Globus pallidus (tissue), 1 donor: ENCODE measurements at places on chromosomes 2 and 18.

DNA sequence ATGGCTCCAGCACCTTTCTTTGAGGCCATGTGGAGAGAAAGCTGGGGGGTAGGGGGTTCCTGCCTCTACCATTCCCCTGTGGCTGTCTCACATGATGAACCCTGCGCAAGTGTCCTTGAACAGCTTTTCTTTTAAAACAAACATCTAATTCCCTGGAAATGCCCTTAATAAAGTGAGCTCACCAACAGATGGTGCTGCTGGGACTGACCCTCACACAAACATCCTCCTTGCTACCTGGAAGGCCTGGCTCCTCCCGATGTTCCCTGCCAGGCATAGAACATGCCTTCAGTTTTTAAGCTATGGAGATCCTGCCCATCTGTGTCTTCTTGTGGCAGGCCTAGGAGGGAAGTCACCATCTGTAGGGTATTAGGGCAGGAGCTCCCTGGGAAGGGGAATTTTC, 60.7 kb upstream of the GATA6 start:
- no peak for DNase-seq

GRCh38 chr2:96120091-96120720, 3.8 kb upstream of the ADRA2B start:
- DNase-seq, result no peak

- no peak for DNase-seq
These were observed 83.5 kb downstream of the OSBPL6 start for GRCh38 chr2:178277741-178278197.

GRCh38 chr2:43194121-43194869, 32.1 kb downstream of the ZFP36L2 start:
- DNase-seq, result no peak

GRCh38 chr2:183292028-183292427, 167.8 kb downstream of the NUP35 start:
- no peak for DNase-seq

- DNase-seq, result no peak
These were observed 14.0 kb upstream of the YES1 start for GRCh38 chr18:825891-826585.

- DNase-seq, result no peak
These were observed 3.5 kb downstream of the SNTG2 start for GRCh38 chr2:953975-954686.

- no peak for DNase-seq
These were observed 199.7 kb downstream of the TPGS2 start for GRCh38 chr18:36629138-36629530.

DNA sequence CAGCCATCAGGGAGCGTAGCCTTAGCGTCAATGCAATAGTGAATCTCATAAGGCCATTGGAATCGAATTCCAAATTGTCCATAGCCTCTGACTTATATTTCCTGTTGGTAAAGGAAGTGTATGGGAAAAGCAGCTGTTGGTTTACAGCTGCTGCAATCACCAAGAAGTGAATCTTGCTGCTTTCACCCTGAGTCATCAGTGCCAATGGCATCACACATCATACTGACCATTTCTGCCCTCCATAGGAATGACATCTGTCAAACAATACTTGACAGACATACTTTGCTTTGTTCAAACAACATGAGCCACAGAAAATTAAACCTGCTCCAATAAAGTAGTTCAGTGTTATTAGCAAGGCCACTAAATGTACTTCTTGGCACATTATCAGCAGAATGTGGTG, 111.2 kb upstream of the KLHL29 start:
- no peak for DNase-seq

GRCh38 chr18:23648456-23648855, 14.3 kb downstream of the ANKRD29 start:
- DNase-seq, result no peak

- no peak for DNase-seq
These were observed 59.9 kb upstream of the CERS6 start for GRCh38 chr2:168396131-168396530.

DNA sequence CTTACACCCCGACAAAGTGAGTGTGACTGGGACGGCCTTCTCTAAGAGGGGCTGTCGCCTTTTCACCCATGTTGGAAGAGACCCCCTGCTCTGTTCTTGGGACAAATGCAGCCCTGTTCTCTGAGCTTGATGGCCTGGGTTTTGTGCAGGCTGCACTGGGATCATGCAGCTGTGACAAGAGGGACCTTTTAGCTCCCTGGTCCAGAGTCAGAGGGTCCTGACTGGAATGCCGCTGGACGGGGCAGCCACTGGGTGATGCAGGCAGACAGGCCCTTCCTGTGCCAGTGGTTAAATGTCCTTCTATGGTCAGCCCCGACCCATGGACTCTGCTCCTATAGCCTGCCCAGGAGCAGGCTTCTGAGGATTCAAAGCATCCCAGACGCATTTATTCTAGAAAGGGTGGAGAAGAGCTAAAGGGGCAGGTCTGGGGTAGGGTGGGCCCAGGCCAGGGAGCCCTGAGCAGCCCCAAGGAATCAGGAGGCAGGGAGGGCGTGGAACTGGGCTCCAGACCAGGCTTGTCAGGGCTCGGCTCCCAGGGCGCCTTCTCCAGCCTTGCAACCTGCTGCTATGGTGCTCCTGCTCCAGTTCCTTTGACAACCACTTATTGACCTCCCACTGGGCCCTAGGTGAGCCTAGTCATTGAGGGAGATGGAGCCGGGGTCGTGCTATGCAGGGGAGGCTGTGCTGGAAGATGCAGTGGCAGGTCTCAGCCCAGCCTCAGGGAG, 277.9 kb upstream of the HS6ST1 start:
- DNase-seq, result no peak

- DNase-seq, result no peak
These were observed 1.6 kb upstream of the MTA3 start for GRCh38 chr2:42566837-42567321.

- no peak for DNase-seq
These were observed 101.4 kb downstream of the PLA2R1 start for GRCh38 chr2:159961037-159961436.

- DNase-seq, result no peak
These were observed 81.0 kb downstream of the SPRED2 start for GRCh38 chr2:65351234-65351947.

GRCh38 chr2:104873689-104874054, 19.8 kb downstream of the POU3F3 start:
- no peak for DNase-seq

GRCh38 chr18:48470484-48471180, 61.4 kb upstream of the ZBTB7C start:
- DNase-seq, result no peak

DNA sequence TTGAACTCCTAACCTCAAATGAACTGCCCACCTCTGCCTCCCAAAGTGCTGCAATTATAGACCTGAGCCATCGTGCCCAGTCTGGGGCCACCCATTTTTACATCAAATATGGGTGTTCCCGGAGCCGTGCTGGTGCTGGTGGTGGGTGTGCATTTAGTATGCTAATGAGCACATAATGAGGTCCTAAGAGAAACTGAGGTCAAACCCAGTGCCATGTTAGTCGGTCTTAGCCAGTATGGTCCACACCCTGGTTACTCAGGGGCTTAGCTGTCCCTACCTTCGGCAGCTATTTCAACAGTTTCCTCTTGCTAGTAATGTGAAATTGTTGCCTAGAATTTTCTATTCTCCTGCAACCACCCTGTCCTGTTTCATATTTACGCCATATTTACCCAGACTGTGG, 38.4 kb upstream of the FZD5 start:
- no peak for DNase-seq

- DNase-seq, result no peak
These were observed 193.1 kb downstream of the L3MBTL4 start for GRCh38 chr18:6221602-6222014.

GRCh38 chr2:231429901-231430300, 34.4 kb downstream of the NCL start:
- DNase-seq, result no peak

DNA sequence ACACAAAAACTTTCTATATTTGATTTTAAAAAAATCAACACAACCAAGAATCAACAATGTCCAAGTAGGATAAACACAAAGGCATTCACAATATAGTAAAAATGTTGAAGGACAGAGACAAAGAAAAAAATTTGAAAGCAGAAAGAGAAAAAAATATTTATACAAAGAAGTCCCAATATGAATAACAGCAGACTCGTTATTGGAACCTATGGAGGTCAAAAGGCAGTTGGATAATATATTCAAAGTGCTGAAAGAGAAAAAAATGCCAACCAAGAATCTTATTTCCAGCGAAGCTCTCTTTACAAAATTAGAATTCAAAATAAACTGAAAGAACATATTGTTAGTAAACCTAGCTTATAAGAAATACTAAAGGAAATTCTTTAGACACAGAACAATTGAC, 859.5 kb downstream of the LRP1B start:
- DNase-seq, result no peak

DNA sequence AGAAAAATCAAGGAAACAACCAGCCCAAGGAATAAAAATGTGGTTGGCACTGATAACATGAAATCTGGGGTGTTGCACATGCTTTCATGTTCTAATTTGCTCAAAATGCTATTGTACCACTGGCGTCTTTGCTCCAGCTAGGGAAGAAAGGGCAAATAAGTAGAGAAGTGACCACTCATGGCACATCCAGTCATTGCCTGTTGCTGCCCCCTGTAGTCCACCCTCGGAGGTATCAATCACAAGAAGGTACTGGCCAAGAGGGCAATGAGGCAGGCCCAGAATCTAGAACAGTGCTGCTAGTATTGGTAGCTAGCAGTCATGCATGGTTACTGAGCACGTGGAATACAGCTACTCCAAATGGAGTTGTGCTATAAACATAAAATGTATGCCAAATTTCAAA, 213.4 kb downstream of the CDCA7 start:
- no peak for DNase-seq

DNA sequence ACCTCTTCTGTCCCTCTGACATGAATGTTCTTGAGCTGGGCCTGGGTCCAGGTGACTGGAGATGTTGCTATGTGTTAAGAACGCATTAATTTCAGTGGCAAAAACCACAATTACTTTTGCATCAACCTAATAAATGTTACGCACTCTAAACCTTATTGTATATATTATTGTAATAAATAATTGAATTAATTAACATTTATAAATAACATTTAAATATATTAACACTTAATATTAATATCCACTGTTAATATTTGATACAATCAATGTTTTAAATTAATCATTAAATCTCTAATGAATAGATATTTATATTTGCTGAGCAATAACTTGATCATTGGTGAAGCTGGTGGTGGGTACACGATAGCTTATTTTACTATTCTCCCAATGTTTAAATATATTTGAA, 97.4 kb downstream of the KCNF1 start:
- DNase-seq, result no peak

DNA sequence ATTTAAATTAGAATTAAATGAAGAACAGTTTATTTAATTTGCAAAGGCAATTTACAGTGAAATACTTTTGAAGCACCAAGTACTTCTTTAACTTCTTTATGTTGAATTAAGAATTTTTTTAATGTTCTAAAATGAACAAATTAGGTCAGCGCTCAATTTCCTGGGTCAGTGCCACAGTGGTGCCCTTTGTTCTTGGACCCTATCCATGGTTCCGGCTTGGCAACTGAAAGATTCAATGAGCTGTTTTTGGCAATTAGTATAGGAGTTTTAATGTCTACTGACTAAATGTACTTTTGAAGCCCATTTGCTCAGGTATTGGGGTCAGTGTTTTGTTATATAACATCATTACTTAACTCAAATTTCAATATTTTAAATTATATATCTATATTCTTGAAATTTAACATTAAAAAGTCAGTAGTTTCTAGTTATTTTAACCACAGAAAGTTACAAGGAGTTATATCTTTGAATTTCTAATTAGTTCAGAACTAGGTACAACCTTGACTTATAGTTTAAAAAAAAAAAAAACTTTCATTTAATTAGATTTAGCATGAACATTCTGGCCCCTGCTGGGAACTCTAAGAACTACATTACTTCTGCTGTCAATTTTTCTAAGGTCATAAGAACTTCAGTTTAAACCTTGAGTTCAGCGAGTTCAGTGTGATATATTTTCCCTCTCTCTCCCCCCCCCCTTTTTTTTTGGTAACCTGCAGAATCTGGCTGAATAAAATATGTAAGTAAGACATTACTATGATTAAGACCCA, 7.6 kb upstream of the MSTN start:
- DNase-seq, result peak; percentile 46

DNA sequence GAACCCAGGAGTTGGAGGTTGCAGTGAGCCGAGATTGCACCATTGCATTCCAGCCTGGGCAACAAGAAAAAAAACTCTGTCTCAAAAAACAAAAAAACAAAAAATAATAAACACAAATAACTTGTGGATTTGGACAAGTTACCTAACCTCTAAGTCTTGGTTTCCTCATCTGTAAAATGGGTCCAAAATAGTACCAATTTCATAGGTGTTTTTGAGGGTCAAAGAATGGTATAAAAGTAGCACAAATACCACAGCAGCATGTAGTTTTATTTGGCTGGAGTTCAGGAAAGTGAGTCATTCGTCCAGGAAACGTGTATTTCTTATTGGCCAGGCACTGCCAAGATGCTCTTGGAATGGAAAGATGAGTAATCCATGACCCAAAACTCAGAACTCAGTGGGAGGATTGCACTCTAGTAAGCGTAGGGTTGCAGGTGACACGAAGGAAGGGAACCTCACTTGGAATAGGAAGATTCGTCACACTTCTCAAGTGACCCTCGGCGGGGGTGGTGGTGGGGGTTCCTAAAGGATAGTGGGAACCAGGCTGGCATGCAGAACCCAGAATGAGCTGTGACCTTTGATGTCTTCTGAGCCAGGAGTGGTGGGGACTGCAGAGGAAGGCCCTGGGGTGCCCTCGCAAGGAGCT, 24.4 kb downstream of the GRHL1 start:
- DNase-seq, result no peak

GRCh38 chr2:212269005-212269404, 269.6 kb downstream of the ERBB4 start:
- DNase-seq, result no peak

DNA sequence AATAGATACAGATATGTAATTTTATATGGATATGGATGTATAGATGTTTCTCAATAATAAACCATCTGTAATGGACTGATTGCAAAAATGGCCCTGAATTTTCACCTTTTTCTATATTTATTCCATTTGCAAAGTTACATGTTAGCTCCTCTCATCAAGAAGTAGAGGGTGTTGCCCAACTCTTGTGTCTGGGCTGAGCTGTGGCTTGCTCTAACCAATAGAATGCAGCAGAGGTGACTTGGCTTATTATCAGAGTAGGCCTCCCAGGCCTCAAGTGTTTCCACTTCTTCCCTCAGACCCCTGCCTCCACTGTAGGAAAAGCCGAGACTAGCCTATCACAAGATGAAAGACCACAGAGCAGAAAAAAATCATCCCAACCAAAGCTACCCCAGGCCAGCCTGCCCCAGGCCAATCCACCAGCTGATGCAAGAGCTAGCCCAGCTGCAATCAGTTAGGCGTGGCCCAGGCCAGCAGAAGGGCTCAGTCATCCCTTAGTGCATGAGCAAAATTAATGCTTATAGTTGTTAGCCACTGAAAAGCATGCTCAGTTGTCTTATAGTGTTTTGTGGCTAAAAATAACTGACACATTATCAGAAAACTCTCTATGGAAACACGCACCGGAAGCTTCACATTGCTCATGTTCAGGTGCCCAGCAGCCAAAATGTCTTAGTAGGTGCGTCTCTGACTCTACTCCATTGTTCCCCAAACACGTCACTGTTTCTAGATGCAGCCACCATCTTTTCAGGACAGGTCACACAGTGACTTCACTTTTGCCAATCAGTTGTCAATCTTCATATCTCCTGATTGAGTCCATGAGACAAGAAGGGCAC, 464.0 kb downstream of the FBXO15 start:
- no peak for DNase-seq
